Right cardiac atrium (tissue), 5 donors: ENCODE measurements at places on chromosomes 4 and X.

GRCh38 chrX:12921886-12922598 is 15.6 kb downstream of the TLR8 start:
- DNase-seq: no peak

GRCh38 chr4:182858711-182859110 is 58.5 kb downstream of the DCTD start:
- DNase-seq: no peak

DNA sequence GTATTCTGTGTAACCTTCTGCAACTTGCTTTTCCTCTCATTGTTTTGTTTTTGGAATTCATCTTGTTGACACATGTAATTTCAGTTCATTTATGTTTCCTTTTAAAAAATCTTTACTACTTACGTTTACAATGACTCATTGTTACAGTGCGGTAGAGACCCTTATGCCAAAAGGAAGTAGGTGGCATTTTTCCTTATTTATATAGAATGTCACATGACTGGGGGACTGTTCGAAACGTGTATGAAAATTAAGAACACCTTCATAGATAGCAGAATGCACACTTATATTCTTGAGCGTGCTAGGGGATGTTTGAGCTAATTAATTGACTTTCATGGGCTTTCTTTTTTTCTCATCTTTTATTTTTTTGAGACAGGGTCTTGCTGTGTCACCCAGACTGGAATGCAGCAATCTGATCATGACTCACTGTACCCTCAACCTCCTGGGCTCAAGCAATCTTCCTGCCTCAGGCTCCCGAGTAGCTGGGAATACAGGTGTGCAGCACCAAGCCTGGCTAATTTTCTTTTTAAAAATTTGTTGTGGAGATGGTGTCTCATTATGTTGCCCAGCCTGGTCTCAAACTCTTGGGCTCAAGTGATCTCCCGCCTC is 7.3 kb downstream of the REPS2 start:
- no peak for DNase-seq

GRCh38 chr4:89914609-89915550 is 20.2 kb downstream of the MMRN1 start:
- no peak for DNase-seq

GRCh38 chrX:48107717-48108116 is 22.7 kb upstream of the SPACA5B start:
- no peak for DNase-seq

GRCh38 chrX:18877469-18877868 is 106.4 kb downstream of the PHKA2 start:
- no peak for DNase-seq

- no peak for DNase-seq
Measured at GRCh38 chrX:73668779-73669178, 105.8 kb downstream of the CHIC1 start.

DNA sequence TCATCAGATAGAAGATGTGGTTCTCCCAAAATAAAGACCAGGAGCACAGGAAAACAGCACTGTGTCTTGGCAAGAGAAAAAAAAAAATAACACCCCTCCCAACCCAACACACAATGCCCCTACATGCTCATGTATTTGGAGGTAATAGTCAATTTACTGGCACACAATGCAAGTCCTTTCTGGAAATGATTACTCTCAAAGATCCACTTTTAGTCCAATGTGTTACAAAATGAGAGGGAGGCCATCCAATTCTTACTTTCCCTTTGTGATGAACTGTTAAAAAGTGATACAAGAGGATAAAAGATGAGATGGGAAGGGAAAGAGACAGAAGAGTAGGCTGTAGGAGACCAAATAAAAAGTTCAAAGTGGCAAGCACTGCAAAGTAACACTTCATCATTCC is 180.3 kb upstream of the DKK2 start:
- DNase-seq: no peak

DNA sequence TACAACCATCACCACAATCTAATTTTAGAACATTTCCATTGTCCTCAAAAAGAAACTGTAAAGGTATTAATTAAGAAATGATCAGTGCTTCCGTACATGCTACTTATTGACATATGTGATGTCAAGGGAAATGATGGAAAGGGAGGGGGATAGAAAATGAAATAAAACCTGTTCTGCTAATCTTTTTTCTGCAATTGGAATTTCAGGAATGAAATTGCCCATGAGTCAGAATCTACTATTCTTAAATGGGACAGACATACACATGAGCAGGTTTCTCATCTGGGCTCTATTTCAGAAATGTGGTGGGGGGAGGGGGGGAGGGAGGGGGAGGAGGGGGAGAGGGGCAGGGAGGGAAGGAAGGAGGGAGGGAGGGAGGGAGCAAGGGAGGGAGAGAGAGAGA is 91.0 kb downstream of the SHROOM4 start:
- DNase-seq: no peak

GRCh38 chr4:175930471-175930870 is 118.4 kb upstream of the GPM6A start:
- DNase-seq: no peak

DNA sequence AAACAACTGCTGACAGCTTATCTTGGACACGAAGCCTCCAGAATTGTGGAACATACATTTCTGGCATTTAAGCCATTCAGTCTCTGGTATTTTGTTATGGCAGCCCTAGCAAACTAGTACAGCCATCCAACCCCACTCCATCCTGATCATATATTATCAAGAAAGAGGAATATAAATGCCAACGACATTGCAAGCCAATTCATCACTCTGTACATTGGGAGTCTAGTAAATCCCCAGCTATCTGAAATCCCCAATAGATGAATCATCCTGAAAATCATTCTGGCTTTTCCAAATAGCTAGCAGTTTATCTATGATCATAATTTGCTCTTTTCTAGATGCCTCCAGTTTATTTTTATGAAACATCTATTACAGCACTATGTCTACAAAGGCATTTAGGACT is 41.1 kb downstream of the FRMD7 start:
- no peak for DNase-seq
